ENCODE measurements at places on chromosomes 7 and 10. TPM values are rescaled to one million over a fixed set of nuclear protein-coding genes. Genes with fewer than 3 reads are reported as not detected.

Gene PAPSS2
- 20.0 TPM for total RNA-seq

Gene MSMB
- total RNA-seq: not detected

Gene EIF5AL1
- 2.0 TPM for total RNA-seq

Gene HECW1
- 14.9 TPM for total RNA-seq

Gene CABCOCO1
- 0.44 TPM for total RNA-seq

Gene RET
- 0.83 TPM for total RNA-seq

Gene SRPK2
- total RNA-seq: 33.0 TPM

Gene MMP21
- not detected for total RNA-seq

Gene DLG5
- total RNA-seq: 28.9 TPM

Gene PILRA
- total RNA-seq: 6.3 TPM
